ENCODE measurements at places on chromosomes 6 and 20. TPM values are rescaled to one million over a fixed set of nuclear protein-coding genes. Genes with fewer than 3 reads are reported as not detected.

The XKR7 gene
- total RNA-seq: not detected

DNA sequence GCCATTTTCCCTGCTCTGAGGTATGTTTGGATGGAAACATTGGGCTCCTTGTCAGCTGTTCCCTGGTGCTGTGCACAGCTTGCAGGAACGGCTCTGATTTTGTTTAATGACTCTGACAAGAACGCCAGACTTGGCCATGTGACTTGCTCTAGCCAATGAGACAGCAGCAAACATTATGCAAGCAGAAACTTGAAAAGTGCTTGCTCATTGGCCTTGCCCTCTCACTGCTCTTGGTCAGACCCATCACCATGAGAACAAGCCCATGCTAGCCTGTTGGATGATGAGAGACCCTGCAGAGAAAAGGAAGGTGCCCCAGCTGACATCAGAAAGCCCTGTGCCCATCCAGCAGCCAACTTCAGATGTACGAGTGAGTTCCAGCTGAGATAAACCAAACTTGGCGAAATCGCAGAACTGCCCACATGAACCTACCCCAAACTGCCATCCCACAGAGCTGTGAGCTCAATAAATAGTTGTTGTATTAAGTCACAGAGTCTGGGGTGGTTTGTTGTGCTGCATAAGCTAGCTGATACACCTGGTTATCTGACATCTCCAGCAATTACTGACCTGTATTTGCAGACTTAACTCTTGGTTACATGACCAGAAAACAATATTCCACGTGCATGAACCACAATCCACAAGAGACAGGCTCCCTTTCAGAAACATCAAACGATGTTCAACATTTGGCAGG lies 96.9 kb downstream of the JPH2 start:
- DNase-seq: no peak

DNA sequence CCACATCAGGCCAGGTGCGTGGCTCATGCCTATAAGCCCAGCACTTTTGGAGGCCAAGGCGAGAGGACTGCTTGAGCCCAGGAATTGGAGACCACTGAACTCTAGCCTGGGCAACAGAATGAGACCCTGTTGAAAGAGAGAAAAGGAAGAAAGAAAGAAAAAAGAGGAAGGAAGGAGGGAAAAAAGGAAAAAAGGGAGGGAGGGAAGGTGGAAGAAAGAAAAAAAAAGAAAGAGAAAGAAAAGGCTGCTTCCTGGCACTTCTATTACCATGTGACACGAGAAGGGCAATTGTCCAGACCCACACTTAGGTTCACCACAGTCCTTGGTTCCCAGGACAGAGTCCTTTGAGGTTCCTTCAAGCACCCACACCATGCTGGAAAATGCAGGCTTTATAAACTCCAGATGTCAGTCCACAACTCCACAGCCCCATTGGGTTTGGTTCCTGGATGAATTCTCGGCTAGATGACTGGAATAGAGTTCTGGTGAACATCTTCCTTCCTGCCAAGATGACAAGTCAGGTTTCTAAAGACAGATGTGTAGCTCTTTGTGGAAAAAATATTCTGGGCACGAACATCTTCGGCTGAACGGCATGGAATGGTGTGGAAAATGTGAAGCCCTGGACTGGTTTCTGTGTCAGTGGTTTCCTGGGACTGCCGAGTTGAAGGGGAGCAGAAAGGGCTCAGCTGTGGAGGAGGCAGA lies 32.5 kb downstream of the NT5E start:
- DNase-seq: no peak

- no peak for DNase-seq
Measured at GRCh38 chr20:10060226-10060625, 25.4 kb downstream of the ANKEF1 start.

DNA sequence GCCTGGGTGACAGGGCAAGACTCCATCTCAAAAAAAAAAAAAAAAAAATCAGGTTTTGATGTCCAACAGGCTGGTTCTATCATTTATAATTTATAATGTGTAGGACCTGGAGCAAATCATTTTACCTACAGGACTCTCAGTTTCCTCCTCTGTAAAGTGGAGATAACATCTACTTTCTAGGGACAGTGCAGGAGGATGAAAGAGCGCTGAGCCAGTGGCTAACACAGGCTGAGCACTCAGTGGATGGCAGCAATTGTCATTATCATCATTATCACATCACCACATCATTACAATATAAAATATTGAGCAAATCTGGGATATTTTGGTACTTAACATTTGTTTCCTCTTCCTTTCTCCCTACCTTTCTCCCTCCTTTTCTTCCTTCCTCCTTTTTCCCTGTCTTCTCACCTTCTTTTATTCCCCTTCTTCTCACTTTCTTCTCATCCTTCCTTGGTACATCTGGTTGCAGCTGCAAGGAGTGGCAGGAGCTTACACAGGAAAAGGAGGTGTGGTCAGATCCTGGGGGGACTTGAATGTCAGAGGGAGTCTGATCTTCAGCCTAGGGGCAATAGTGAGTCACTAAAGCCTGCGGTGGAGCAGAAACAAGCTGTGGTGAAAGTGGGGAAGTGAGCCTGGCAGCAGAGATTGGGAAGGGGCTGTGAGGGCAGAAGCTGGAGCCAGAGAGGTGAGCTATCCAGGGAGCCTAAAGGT lies 24.6 kb upstream of the CTNNBL1 start:
- no peak for DNase-seq
